ENCODE measurements at places on chromosomes 3 and 15.
A peak's percentile ranks its signal among the peaks of the same experiment; 100 is the strongest.

- DNase-seq = no peak
These were observed 83.2 kb downstream of the MB21D2 start for GRCh38 chr3:192834428-192834827.

DNA sequence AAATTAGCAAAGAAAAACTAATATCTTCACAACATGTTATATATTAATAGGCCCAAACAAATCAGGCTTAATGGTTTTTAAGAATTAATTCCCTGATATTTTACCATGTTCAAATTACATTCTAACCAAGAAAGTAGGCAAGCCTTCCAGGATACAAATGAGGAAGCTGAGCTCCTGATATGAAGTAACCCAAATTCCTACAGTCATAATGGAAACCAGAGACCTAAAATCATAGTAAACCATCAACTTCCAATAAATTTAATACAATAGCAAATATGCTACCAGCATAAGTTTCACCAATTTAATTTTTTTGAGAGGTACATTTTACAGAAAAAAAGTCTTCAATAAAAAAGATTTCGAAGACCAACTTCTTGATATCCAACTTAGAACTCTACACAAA, 3.8 kb downstream of the DCBLD2 start:
- DNase-seq = no peak

DNA sequence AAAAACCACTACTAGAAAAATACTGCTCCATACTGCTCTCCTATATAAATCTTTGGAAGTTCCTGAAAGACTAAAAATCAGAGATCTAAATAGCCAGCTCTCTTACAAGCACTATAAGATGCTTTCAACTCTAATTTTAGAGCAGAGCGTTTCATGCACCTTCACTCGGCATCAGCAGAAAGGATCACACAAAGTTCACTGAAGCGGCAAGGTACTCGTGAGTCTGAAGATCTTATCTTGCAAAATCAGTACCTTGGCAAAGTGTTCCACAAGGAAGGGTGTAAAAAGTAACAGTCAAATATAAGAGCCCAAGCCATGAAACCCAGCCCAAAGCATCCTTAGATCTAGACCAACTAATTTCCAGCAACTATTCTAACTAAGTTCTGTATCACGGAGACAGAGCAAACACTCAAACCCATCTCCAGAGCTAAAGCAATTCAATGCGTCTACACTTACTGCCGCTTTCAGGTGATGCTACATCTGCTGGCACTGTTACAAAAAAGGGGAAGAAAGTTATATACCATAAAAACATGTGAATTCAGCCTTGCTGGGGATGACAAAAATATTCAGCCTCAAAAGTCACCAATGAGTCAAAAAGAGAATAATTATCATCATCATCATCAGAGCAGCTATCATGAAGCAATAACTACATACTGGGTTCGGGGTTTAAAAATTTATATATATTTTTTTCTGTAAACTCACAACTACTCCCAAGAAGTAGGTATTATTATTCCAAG, 16.3 kb downstream of the VPS39 start:
- no peak for DNase-seq

DNA sequence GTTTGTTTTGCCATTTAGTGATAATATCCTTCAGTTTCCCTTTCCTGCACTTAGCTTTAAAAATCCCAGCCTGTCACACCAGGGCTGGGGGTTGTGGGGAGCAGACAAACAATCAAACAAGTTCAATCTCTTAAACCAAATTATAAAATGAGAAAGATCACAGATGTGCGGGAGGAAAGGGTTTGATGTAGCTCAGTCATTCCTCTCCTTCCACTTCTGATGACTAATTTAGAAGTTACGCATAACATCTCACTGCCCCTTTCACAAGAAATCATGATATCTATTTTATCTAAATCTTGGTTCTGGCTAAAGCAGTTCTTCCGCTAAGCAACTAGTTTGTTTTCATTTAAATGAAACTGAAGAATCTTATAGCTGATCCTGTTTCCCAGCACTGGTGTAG, 34.1 kb upstream of the ATG7 start:
- no peak for DNase-seq

- no peak for DNase-seq
These were observed 2.4 kb downstream of the ANPEP start for GRCh38 chr15:89812011-89812846.

- no peak for DNase-seq
These were observed 73.8 kb downstream of the ABTB1 start for GRCh38 chr3:127746400-127747057.

DNA sequence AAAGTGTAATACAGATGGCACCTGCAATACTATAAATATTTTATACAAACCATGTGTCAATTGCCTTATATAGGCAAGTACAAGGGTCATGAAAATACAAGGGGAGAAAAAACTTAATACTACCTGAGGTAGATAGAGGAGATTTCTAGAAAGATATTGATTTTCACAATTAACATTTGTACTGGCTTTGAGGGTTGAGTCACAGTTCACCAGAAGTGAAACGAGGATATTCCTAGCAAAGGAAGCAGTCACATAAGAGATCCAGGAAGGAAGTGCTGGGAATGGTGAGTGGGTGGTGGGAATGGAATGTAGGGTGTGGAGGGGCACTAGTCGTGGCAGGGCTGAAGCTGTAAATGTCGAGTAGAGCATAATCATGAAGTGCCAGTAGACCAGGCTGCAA, 108.7 kb downstream of the P2RY1 start:
- no peak for DNase-seq

DNA sequence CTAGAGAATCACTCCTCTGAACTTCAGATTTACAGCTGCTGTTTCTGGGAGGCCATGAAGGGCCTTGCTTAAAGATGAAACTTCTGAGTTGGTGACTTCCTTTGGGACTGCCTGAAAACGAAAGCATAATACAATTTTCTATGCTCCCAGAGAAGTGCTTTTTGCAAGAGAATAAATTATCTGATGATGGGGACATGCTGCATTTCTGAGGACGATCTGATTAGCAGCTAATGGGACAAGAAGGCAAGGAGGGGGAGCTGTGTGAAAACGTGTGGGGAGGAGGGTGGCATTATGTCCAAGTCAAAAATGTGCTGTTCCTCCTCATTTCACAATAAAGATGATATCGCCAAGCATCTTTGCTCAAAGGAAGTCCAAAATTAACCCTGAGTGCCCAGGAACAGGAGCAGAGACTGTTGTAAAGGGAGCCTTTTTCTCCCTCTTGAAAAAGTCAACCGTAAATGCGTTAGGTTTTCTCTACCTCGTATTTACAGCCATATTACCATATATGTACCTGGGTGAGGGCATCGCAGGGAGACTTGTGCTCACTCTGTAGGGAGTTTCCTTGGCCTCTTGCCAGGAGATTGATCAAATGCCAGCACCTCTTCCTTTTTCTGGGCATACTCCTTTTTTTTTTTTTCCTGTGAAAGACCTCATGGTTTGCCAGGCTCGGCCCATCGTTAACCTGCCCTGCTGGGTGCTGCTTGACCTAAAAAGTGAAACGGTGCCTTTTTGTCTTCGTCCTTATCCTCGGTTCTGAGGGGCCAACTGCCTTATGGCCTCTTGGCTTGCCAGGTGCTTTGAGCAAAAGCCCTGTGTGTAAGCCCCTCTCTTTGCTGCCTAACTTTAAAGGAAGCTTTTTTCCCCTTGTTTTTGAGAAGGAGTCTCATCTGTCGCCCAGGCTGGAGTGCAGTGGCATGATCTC, 11.5 kb downstream of the ITPR1 start:
- DNase-seq = no peak

GRCh38 chr3:194377708-194378107, 8.2 kb upstream of the LRRC15 start:
- DNase-seq = no peak

- DNase-seq = no peak
These were observed 167.6 kb upstream of the COL8A1 start for GRCh38 chr3:99470841-99471240.

GRCh38 chr15:64596701-64597476, 136.5 kb downstream of the ZNF609 start:
- DNase-seq = peak; percentile 68

DNA sequence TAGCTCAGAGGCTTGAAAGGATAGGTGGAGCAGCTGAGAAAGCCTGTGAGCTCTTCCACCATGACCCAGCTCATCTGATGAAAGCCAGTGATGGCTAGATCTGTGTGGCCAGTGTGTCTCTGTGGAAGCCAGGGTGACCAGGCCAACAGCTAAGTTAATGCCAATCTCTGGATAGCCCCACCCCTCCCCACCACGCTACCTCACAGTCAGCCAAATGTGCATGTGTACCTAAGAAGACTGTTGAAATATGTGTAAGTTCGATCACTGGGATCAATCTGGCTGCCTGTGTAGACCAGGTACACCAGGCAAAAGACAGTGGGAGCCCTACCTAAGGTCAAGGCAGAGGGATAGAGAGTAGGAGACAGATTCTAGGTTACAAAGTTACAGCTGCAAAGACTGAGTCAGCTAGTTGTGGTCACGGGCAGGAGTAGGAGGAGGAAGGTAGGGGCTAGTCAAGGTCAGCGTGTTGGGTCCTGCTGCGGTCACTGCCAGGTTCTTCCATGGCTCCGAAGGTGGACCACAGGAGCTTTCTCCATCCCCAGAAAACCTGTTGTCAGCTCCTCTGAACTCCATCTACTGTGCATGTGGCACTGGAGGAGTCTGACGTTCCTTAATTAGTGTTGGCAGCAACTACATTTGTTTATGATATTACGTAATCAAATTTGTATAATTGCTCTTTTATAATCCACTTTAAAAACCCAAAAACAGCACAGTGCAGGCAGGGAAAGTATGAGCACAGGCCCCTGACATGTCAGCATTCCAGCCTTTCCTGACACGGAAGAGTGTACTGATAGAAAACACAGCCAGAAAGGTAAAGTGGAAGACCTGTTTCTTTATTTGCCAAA, 318.0 kb downstream of the CLSTN2 start:
- DNase-seq = no peak

DNA sequence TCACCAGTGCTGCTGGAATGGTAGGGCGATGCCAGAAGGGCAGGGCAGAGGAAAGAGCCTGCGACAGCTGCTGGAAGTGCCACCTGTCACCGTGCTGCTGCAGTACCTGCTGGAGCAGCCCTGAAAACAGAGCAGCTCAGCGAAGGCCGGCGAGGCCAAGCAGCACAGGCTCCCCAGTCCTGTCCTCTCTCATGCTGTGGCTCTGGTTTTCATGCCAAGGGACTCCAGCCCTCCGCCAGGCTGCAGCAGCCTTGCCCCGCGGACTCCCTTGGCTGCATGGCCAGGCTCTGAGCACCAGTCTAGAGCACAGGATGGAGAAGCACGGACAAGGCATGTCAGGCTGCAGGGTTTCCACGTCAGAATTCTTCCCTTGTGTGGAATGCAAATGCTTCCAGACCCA, 43.9 kb downstream of the ADCY5 start:
- DNase-seq = no peak

GRCh38 chr3:109952924-109953323, 615.6 kb upstream of the DPPA4 start:
- DNase-seq = no peak

DNA sequence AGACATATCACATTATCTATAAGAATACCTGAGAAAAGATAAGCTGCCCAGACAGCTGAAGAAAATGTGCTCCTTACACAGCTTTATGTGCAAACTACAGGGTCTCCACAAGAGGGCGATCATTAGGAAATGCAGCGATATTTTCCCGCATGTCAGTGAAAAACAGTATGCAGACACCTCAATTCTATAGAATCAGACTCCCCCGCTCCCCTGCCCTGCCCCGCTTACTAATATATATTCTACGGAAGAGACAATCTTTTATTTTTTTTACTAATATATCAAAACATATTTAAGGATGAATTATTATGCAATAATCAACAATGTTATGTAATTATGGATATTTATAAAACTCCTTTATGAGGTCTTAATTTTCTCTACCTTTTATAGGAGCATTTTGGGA, 681.3 kb downstream of the ROBO1 start:
- DNase-seq = peak; percentile 55

DNA sequence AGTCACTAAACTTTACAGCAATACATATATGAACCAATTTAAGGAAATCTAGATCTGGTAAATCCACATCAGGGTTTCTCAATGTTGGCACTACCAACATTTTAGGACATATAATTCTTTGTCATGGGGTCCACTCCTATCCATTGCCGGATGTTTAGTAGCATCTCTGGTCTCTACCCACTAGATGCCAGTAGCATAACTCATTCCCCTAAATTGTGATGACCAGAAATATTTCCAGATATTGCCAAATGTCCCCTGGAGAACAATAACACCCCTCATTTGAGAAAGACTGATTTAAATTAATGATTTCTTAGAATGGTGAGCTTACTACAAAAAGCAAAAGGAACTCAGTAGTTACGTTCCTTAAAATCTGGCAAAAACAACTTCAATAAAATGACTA, 23.1 kb upstream of the ANKRD28 start:
- DNase-seq = no peak

DNA sequence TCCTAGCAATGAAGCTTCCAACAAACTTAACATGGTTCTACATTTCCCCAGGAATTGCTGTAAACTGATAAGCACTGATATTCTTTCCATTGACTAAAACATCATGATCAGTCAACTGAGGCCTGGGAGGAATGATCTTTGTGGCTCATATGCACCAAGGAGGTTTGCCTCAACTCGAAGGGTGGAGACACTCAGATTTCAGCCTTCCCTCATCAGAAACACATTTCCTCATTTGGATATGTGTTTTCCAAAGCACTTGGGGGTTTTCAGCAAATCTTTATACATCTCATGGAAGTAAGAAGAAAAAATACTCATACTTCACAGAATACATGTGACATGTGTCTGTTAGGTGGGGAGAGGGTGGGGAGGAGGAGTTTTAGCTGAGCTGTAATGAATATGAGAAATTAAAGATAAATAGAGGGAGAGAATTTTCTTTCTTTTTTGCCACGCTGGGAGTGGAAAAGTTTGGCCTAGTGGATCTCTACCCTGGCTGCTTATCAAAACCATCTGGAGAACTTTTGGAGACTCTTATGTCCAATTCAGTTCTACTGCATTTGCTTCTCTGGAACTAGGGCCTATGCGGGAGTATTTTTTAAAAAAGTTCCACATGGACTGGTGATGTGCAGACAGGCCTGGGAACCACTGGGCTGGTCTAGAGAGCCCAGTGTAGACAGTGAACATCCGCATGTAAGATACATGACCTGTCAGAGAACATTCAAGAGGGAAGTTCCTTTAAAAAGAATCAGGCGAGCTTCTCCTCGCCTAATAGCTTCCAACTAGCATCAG, 301.0 kb upstream of the ICE2 start:
- DNase-seq = no peak

GRCh38 chr15:35596285-35596684, 50.3 kb upstream of the DPH6 start:
- DNase-seq = no peak

DNA sequence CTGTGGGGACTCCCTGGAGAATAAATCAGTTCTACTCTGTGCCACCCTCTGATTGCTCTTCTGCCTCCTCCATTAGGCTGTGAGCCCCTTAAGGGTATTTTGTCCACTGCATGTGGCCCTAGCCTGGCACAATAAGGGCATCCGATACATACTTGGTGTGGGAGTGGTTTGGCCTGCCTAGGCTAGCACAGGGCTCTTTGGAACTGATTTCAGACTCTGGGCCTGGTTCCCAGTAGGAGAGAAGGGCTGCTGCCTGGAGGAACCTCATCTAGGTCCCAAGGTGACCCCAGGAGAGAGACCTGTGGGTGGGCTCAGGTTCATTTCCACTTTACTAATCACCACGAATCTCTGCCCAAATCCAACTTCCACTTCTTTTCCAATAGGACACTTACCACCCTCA, 5.3 kb upstream of the CTDSPL start:
- DNase-seq = no peak

- DNase-seq = no peak
These were observed 218.7 kb downstream of the ISL2 start for GRCh38 chr15:76555247-76555646.

Data from NT2/D1 (cell line).